ENCODE measurements at places on chromosomes 4 and X.

GRCh38 chr4:15562114-15562513 lies 92.4 kb downstream of the CC2D2A start:
- no peak for DNase-seq

- no peak for DNase-seq
Measured at GRCh38 chrX:110408949-110409588, 50.4 kb downstream of the RTL9 start.

GRCh38 chrX:69285401-69285877 lies 120.2 kb upstream of the PJA1 start:
- no peak for DNase-seq

DNA sequence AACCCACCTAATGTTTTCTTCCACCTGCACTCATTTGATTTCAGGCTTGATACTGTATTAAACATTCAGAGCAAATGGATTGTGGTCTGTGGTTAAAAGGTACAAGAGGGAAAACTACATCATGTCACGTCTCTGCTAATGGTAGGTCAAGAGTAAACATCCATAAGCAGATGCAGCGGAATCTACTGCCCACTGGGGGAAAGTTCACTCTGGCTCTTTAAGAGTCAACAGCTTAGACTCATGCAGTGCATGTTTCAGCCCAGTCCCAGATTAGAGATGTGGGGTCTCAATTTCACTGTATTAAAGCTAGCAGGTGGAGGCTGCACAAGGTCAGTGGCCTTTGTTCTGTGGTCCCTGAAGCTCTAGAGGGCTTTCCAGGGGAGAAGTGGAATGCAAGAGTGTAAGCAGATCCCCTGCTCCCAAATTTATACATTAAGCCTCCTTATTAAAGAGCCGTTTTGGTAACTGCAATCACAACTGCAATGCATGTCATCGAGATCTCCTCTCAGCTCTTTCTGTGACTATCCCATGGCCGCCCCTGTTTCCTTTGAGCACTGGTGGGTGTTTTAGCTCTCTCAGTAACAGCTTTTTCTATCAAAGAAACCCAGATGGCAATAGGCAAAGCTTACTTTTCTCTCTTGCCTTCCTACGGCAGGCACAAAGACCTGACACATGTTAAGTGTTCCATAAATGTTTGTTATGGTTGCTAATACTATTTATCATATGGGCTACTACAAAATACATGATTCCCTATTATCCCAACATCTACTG lies 53.4 kb downstream of the LDB2 start:
- DNase-seq = no peak

DNA sequence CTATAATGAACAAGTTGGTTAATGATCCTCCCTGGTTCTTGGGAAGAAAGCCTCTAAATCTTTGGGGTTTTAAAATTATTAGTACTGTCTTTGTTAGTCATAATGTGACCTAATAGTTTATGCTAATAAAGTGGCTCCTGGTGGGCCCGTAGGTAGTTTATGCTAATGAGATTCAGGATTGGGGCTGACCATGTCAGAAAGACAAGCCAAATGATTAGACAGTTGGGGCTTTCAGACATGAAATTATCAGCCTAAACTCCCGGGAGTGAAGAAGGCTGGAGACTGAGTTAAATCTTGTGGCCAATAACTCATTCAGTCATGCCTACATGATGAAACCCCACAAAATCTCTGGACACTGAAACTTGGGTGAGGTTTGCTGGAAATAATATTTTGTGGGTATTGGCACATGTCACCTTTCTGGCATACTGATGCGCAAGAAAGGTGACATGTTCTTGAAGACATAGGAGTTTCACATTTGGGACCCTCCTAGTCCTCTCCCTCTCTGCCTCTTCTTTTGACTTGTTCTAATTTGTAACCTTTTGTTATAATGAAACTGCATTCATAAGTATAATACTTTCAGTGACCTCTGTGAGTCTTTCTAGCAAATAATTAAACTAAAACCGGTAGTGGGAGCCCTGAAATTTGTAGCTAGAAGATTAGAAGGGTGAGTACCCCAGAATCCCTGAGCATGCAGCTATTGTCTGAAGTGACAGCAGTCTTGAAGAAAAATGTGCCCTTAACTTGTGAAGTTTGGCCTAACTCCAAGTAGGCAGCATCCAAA lies 196.8 kb upstream of the FSTL5 start:
- no peak for DNase-seq

GRCh38 chrX:108224727-108225621 lies 133.4 kb downstream of the ATG4A start:
- no peak for DNase-seq

GRCh38 chrX:103480526-103480925 lies 38.8 kb downstream of the RAB40A start:
- DNase-seq = no peak

GRCh38 chr4:145189981-145190380 lies 9.6 kb upstream of the OTUD4 start:
- no peak for DNase-seq

DNA sequence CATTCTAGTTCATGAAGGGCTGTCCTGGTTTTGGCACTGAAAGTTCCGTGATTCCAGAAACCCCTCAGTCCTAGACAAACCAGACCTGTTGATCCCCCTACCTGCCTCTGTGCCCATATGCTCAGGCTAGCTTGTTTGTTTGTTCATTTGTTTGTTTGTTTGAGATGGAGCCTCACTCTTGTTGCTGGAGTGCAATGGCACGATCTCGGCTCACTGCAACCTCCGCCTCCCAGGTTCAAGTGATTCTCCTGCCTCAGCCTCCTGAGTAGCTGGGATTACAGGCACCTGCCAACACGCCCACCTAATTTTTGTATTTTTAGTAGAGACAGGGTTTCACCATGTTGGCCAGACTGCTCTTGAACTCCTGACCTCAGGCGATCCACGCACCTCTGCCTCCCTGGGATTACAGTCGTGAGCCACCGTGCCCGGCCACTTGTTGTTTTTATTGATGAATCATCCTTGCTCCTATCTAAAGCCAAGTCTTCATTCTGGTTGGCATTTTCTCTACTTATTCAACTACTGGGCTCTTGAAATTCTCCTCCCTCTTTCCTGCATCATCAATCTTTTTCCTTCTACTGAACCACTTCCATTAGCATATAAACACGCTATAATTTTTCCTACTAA lies 86.3 kb upstream of the BMP2K start:
- DNase-seq = no peak

Data from stimulated activated CD8-positive, alpha-beta memory T cell treated with anti-CD3 and anti-CD28 coated beads, Interleukin-4, amount 100 ng/mL, for 1 hour (primary cell).